Uterine smooth muscle cell (primary cell): ENCODE measurements at places on chromosomes 11 and 22. TPM values are rescaled to one million over a fixed set of nuclear protein-coding genes. Genes with fewer than 3 reads are reported as not detected.

Gene RIBC2
- 0.87 and 3.0 TPM in 2 replicates for total RNA-seq

Gene SIK3
- total RNA-seq = 16.3 and 19.1 TPM in 2 replicates

Gene PATE2
- total RNA-seq = 0.12 and 0.22 TPM in 2 replicates

Gene SYCE3
- total RNA-seq = not detected in 2 replicates

Gene GNB1L
- total RNA-seq = 10.5 and 18.8 TPM in 2 replicates
